ENCODE measurements at places on chromosomes 1 and 21. TPM values are rescaled to one million over a fixed set of nuclear protein-coding genes. Genes with fewer than 3 reads are reported as not detected.

Gene KCNA3
- total RNA-seq, result not detected

Gene SLC35F3
- total RNA-seq, result not detected

Gene YARS1
- 84.3 TPM for total RNA-seq

Gene YOD1
- total RNA-seq, result 8.7 TPM

Gene NHLH1
- total RNA-seq, result under 0.01 TPM

Gene GPA33
- total RNA-seq, result not detected

Gene TINAGL1
- total RNA-seq, result not detected

Gene GUCA2A
- not detected for total RNA-seq

Gene NIBAN1
- total RNA-seq, result 16.3 TPM

Gene AADACL3
- total RNA-seq, result not detected

Gene TLR5
- under 0.01 TPM for total RNA-seq

Gene CCDC190
- not detected for total RNA-seq

Gene GUCA2B
- total RNA-seq, result not detected

All from melanocyte of skin (primary cell).